RPMI8226 (cell line): ENCODE measurements at places on chromosomes 7 and 10.

DNA sequence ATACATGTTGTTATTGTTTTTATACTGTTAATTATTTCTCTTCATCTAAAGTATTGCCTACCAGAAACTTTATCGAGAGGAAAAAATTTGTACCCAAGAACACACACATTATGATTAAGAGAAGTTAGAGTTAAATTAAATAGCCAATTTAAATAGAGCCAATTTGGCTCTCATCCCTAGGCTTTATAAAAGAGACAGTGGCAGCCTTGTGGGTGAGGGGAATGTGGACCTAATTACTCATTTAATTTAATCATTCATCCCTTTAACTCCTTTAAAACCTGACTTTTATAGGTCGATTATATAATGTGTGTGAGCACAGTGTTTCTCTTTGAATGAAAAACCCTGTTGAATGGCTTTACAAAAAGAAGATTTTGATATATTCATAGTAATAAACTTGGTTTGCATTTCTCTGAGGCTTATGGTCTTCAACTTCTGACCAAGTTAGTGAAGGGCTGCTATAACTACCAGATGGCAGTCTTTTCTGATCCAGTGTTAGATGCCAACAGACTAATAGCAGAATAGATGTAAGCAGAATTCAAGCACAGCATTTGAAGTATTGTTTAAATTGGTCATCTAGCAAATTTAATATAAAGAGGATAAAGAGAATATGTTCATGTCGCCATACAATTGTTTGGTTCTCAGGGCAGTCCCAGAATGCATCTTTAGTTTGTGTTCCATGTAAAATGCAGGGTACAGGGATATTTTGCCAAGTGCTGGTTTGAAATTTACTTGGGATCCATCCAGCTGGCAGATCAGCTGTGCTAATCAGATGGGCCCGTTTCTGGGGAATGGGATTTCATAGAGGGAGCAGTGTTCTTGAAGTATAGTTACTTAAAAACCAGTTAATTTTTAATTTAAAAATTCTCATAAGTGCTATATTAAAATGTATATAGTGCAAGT, 25.3 kb downstream of the ADD3 start:
- no peak for DNase-seq

DNA sequence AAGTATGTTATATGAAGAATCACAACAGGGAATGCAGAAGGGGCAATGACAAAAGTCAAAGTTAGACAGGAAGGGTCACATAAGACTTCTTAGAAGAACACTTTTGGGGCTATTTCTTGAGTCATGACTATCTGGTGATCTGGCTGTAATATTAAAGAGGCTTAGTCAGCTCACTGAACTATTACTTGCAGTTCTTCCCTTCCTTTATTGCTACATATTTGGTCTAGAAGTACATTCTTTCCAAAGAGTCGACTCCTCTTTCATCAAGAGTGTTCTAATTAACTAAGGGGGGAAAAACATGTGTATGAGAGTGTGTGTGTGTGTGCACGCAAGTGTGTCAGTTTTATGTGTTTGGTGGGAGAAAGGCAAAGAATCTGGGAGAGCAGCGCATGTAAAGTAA, 247.3 kb upstream of the LRRTM3 start:
- DNase-seq = no peak

GRCh38 chr7:128236924-128237586, 4.0 kb upstream of the LEP start:
- peak; percentile 81 for DNase-seq

- no peak for DNase-seq
Observed at GRCh38 chr7:106059556-106059955, 52.6 kb downstream of the SYPL1 start.

DNA sequence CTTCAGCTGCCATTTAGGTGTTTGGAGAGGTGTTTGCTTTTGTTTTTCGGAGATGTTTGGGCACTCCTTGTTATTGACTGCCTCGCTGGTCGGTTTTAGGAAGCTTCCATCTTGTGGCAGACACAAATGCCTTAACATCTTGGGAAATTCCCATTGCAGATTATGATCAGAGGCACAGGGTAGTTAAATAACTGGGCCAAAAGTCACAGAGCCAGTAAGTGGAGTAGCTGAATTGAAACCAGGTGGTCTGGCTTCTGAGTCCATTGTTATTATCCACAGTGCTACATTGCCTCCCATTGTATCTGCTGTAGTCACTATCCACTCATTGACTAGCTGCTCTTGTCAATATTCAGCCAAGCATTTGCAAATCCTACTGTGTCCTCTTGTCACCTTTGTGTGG, 138.2 kb upstream of the PLPP4 start:
- DNase-seq = no peak

DNA sequence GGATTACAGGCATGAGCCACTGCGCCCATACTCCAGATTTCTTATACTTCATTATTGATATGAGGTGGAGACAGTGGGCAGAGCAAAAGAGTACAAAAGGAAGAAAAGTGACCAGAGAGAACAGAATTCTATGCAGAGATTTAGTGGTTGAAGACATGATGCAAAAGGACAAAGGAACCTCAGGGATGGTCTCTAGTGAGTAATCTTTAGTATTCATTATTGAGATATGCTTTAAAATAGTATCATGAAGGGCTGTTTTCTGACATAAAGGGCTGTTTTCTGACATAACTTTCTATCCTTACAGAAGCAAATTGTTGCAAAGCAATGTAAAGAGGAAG, 81.2 kb upstream of the OIT3 start:
- DNase-seq = no peak

- DNase-seq = no peak
Observed at GRCh38 chr7:110988348-110988747, 102.6 kb upstream of the LRRN3 start.

GRCh38 chr7:43756368-43757072, 2.0 kb upstream of the BLVRA start:
- peak; percentile 93 for DNase-seq

DNA sequence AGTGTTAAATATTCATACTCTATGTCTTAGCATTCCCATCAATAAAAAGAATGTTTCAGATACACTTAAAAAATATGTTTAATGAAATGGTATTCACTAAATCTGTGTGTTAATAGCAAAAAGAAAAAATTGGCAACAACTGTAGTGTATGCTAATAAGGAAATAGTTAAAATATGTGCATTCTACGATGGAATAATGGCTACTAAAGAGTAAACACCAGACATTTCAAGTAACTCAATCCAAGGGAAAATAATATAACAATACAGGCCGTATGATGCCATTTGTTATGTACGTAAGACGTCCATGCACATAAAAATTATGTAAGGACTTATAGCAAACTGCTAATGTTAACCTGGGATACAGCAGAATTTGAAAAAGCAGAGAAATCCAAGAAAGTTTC, 46.6 kb downstream of the MAD1L1 start:
- DNase-seq = no peak

- DNase-seq = no peak
Observed at GRCh38 chr10:121340271-121340831, 257.9 kb downstream of the FGFR2 start.

DNA sequence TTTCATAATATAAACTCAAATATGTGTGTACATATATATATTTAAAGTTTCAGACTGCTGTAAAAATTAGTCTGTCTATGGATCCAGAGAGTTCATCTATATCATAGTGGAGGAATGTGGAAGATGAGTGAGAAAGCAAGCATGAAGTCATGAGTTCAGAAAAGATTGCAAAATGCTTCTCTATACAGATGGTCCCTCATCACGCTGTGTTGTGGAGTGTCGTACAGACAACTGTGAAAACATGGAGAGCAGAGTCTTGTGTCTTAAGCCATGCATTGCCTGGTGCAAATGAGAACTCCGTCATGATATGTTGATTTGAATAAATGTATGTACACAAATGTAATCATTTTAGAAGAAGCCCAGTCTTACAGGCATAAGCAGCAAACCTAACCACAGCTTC, 316.9 kb downstream of the CNTNAP2 start:
- no peak for DNase-seq

DNA sequence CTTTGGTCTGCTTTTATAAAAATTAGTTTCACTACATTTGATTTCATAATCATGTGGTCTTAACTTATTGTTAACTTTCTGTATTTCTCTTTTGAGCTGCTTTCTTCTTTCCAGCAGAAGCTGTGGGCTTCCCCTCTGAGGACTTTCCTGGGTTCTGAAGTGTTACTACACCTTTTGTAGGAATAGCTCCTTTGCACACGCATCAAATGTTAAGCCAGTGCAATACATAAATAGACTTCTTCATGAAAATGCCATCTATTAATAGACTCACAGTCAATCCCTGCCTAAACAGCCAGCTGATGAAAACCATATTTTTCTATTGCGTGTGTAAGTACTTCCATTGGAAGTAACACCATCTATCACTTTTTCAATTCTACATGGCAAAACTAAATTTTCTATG, 1.5 kb downstream of the ABCB4 start:
- no peak for DNase-seq

DNA sequence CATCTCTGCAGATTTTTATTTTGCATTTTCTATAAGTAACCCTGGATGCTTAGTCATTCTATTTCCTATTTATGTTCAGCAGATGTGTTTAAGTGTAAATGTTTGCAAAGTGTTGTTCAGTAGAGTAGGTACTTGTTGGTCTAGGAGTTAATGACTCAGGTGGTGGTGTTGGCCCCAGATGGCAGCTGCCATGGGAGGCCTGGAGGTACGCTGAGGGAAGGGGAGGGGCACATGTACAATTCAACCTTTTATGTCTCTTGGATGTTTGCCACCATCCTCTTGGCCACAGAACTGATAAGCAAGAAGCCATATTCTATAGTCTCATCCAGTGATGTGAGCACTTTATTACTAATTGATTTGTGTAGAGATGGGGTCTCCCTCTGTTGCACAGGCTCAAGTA, 68.1 kb upstream of the SLC39A12 start:
- peak; percentile 46 for DNase-seq

DNA sequence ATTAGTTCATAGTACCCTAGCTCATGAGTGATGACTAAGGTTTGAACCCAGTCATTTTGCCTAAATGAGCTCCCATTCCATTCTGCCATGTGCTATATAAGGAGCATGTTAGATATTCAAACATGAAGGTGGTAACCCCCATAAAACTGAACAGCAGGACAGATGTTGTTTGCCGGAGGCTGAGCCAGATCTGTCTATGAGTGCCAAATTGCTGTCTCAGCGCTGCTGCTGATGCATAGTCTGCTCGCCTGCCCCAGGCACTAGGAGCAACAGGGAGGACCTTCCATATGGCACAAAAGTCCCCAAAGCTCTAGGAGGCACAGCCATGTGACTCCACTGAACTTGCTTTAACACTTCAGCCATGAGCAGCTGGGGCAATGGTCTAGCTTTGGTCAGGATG, 466.0 kb upstream of the GHITM start:
- DNase-seq = peak; percentile 28

GRCh38 chr7:151137076-151137675, 30.3 kb downstream of the GBX1 start:
- DNase-seq = no peak

DNA sequence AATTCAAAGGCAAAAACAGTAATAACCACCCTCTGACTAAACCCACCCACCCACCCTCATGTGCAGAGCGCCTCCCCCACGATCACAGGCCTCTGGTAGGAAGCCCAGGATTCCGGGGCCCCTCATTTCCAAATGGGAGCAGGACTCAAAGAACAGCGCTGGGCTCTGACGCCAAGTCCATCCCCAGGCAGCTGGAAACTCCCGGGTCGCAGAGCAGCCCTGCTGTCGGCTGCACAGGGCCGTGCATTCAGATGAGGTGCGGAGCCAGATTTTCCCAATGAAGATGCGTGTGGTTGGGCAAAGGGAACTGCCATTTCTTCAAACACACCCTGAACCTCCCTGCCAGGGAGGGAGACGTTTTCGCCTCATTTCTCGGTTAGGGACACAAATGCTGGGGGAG, 152.3 kb downstream of the MAD1L1 start:
- no peak for DNase-seq

DNA sequence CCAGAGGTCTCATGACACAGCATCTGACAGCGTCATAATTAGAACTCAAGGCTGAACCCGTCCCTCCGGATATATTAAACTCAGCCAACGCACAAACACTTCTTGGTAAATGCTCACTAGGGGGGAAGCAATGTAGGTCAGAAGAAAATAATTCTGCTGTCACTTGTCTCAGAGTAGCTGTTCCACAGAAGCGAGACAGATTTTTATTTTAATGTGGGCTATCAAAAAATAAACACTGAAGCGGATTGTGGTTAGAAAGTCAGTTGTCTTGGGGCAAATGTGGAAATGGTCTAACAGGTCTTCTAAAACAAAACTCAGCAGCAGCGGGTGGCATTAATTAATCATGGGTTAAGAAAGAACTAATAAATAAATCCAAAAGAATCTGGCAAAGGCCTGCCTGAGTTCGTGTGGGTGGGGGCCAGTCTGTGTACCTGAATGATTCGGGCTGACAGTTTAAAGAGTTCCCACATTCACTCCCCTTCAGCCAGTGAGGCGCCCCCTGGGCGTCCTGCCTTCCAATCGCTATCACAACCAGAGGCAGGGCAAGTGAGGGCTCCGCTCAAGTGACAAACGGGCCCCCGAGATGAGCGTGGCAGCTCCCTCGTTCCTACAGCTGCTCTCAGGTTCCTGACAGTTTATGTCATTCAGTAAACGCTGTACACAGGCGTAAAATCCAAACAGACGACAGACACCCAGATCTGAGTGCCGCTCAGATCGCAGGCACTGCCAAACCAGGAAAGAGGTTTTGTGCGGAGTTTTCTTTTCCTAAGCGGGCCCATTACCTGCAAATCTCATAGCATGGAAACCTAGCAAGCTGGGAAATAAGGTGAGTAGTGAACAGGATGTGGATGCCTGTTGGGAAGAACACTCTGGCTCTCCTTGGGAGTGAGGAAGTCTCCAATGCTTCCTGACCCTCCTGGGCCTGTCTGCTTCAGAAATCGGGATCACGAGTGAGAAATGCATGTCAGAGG, 52.9 kb downstream of the NRAP start:
- no peak for DNase-seq

GRCh38 chr10:24269476-24269875, 60.5 kb downstream of the KIAA1217 start:
- DNase-seq = no peak

DNA sequence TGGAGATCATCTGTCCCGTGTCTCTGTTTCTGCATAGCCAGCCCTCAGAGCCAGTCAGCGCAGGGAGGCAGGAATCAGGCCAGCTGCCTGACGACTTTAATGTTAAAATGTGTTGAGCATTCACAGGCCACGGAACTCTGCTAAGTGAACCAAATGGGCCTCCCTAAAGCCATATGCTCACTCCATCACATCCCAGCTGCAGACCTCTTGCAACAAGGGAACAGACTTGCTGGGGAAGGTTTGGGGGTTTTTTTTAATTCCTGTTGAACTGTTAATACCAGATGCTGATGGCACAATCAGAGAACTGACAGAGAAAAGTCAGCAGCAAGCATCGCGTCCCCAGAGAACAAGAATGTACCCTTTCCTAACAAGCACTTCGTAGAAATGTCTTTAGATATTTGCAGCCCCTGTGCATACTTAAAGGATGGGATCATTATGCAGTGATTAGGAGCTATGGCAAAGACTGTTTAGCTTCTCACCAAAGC, 900.4 kb upstream of the AUTS2 start:
- DNase-seq = no peak

GRCh38 chr10:70476249-70477035, 2.1 kb upstream of the PALD1 start:
- DNase-seq = no peak

- DNase-seq = no peak
Observed at GRCh38 chr10:72851509-72851908, 42.0 kb upstream of the OIT3 start.
